ENCODE measurements at places on chromosomes 4 and X. TPM values are rescaled to one million over a fixed set of nuclear protein-coding genes. Genes with fewer than 3 reads are reported as not detected.

DNA sequence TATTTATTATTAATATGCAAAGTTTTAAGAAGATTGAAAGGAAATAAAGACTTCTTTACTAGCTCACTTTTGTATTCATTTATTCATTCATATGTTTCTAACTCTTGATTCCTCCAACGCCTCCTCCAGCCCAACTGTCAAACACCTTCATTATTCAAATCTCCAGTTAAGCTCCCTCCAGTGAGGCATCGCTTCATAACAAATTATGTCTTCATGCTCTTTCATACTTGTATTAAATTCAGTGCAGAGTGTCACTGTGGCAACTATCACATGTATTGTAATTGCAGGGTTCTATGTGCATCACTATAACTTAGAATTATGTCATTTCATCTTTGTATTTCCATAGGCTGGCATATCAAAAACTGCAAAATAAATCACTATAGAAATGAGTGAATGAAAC, 1394.2 kb upstream of the PCDH7 start:
- DNase-seq = no peak

GRCh38 chrX:67648361-67648760, 104.5 kb downstream of the AR start:
- peak; percentile 5 for DNase-seq

SPANXB1 gene
- not detected for total RNA-seq

DNA sequence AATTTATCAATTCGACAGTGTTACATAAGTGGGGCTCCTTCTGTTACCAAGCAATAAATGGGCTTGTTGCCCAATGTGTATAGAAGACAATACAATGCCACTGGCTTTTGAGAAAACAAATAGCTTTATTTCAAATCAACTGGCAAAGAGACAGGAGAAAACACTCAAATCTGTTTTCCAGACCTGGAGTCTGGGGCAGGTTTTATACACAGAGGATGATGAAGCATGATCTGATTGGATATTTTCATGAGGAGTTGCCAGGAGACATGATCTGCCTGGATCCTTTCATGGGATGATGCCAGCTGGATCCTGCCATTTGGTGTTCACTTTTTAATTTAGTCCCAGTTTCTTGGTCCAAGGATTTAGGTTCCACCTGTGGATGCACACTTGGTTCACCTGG, 287.9 kb downstream of the CXXC4 start:
- no peak for DNase-seq

DNA sequence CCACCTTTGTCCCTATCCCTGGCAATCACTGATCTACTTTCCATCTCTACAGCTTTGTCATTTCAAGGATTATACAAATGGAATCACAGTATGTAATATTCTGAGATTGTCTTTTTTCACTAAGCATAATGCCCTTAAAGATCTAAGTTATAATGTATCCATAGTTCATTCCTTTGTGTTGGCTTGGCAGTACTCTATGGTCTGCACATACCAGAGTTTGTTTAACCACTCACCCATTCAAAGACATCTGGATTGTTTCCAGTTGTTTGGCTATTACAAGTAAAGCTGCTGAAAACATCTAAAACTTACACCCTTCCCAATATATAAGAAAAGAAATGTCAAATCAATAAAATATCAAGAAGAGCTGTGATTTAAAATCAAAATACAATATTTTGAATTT, 26.0 kb upstream of the AWAT1 start:
- DNase-seq = no peak

DNA sequence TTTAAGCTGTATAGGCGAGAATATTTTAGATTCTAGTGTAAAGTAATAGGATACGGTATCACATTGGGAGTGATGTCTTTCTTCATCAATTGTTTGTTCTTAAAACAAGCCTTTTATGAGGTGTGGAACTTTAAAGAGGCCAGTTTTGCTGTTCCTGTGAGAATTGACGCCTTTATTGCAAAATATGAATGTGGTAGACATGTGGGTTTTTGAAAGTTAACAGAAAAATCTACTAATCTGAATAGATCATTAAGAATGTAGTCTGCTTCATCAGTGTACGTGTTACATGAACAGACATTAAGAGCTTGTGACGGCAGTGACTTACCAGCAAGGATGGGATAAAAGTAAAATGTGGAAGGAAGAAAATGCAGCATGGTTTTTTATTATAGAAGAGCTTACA, 63.8 kb downstream of the STOX2 start:
- no peak for DNase-seq

RS1 gene
- total RNA-seq = not detected

- DNase-seq = no peak
These were observed 1.2 kb downstream of the SOD3 start for GRCh38 chr4:24796620-24797019.

DNA sequence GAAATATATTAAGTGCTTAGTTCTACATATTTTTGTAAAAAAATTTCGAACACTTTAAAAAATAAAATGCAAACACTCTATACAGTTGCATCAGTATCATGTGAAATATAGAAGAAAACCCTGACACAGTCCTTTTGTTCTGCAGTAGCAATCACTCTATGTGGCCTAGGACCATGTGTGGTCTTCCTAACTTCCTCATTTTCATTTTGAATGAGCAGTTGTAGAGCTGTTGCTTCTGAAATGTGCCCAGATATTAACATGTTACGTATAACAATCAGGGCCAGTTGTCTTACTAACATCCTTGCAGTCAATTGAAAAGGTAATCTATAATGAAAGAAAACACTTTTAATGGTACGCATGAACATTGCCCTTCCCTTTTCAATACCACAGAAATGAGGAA, 107.9 kb downstream of the ZNF827 start:
- no peak for DNase-seq

BRCC3 gene
- 17.0 TPM for total RNA-seq

GRCh38 chr4:21819086-21819485, 129.5 kb downstream of the KCNIP4 start:
- no peak for DNase-seq

VSIG1 gene
- total RNA-seq = 0.09 TPM

DNA sequence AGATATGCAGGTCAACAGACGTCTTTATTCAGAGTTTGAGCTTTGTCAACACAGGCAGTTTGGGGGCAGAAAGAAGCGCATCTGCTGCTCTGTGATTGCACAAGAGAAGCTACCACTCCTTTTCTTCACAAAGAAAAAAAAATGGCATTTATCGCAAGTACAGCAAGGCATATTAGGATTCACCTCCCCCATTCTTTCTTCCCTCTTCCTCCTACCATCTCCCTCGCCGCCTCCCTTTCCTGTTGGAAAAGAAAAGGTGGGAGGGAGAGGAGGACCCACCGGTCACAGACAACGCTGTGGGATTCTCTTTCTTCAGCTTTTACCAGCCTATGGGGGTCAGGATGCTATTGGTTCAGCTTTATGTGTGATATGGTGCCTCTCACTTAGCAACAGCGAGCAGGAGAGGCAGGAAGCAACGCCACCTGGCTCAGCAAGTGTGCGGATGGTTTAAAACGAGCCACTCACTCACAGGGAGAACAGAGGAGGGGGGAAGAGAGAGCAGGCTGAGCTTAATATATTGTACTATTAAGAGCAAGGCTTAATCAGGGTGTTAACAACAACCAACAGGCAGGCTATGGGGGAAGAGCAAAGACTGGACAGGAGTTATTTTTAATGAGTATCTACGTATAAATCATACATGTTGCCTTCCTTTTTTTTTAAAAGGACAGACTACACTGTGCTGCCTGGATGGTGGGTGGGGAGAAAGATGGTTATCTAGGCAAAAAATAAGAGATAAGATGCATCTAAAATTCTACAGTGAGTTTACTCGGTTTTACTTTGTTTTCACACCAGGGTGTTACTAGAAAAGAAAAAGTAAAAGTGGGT, 104.7 kb downstream of the MAML3 start:
- DNase-seq = peak; percentile 56

DNA sequence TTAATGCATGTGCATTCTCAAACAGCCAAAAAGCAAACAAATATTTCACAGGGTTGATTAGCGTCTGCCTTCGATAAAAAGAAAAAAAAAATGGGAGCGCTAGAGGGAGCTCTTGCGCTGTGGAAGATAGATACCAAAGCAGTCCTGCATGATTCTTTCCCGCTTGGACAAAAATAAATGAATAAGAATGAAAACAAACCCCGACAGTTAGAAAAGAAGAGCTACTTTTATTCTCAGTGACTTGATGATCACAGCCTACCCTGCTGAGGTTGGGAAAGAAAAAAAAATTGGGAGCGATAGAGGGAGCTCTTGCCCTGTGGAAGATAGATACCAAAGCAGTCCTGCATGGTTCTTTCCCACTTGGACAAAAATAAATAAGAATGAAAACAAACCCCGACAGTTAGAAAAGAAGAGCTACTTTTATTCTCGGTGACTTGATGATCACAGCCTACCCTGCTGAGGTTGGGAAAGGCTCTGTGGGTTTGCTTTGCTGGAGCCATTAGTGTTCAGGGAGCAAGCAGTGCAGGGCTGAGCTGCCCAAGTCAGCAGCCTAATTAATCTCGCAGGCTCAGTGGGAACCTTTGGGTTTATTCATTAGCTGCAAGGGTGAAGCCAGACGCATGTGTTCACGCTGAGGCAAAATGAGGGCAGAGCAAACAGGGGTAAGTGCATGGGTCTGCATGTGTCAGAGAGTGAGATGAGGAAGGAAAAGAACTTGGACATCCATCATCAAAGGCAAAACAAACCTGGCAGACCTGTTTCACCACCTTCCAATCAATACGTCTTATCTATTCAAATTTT, 249.3 kb upstream of the PRKX start:
- no peak for DNase-seq

LRAT gene
- not detected for total RNA-seq

DNA sequence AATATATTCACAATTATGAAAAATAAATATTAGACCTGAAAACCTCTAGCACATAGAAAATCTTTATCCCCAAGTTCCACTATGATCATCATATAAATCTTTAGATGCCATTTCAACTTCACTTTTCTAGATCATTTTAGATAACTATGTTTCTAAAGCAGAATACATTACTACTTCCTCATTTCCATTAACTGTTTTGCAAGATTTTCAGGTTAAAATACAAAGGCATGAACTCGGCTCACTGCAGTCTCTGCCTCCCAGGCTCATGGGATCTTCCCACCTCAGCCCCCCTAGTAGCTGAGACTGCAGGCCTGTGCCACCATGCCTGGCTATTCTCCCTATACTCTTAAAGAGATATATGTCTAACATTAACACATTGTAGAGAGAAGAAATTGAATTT, 1365.9 kb upstream of the AGA start:
- DNase-seq = no peak

DNA sequence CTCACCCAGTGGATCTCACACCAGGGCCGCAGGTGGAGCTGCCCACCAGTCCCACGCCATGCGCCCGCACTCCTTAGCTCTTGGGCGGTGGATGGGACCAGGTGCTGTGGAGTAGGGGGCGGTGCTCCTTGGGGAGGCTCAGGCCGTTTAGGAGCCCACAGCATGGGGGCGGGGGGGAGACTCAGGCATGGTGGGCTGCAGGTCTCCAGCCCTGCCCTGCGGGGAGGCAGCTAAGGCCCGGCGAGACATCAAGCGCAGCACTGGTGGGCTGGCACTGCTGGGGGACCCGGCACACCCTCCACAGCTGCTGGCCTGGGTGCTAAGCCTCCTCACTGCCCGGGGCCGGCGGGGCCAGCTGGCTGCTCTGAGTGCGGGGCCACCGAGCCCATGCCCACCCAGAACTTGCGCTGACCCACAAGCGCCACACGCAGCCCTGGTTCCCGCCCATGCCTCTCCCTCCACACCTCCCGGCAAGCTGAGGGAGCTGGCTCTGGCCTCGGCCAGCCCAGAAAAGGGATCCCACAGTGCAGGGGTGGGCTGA, 312.9 kb upstream of the GIMD1 start:
- no peak for DNase-seq

CLCN3 gene
- 67.9 TPM for total RNA-seq

DNA sequence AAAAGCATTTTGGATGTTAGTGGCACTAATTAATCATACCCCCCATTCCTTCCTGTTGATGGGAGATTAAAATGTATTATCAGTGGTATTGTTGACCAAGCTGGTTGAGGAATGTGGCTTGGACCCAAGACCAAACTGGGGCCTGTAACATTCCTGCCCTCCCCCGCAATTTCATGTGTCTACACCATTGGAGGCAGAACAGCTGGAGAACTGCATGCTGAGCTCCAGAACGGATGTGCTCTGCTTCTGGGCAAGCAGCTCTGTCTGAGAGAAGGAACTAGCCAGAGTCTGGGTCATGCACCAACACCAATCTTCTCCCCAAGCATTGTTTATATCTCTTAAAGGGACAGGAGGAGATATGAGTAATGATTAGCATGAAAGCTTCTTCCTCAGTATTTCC, 185.5 kb downstream of the CEP135 start:
- no peak for DNase-seq

- no peak for DNase-seq
These were observed 6.9 kb upstream of the WDR1 start for GRCh38 chr4:10123227-10124101.

DNA sequence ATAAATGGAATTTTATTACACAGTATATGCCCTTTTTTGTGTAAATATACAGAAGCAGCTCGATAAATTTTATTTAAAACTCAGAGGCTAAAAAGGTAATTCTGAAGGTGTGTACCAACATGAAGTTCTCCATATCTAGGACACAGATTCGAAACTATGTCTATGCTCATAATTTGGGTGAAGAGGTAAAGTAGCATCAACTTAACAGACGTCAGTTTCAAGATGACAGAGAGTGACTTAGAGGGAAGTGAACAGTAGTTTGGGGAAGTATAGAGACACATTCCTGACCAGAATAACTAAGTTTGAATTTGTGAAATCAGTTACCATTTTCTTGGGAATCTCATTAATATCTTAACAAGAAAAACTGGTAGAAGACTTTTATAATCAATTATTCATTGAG, 2493.3 kb downstream of the ARAP2 start:
- no peak for DNase-seq

XKRX gene
- not detected for total RNA-seq

IGFBP7 gene
- 543 TPM for total RNA-seq

MAGEA3 gene
- not detected for total RNA-seq

INTS6L gene
- total RNA-seq = 2.4 TPM

NEIL3 gene
- total RNA-seq = not detected

DNA sequence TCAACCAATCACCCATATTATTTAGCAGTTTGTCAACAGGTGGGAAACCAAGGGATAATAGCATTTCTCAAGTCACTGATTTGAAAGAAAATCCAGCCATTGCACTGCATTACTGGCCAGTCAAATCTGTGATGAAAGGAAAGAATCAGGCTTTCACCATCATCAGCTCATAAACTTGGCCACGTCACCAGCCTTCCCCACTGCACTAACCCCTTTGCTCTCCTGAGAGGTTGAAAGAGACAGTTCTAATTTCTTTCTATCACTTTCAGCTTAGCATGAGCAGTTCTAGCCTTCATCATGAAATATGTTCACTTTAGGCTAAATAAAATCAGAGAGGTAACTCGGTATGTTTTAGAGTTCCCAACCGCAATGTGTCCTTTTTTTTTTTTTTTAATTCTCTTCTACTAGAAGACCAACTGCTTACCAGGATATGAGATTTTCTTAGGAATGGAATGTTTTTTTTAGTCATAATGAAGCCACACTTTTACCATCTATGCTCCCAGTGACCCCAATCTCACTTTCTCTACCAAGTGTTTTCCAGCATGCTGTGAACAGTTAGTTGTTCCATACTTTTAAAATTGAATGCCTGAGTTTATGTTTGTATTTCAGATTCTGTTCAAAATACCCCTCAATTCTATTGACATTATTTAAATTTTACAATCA, 55.7 kb upstream of the SLC7A11 start:
- no peak for DNase-seq
